ENCODE measurements at places on chromosomes 11 and 22.
A peak's percentile ranks its signal among the peaks of the same experiment; 100 is the strongest.

GRCh38 chr22:26718905-26719304 is 61.5 kb downstream of the MIAT start:
- DNase-seq: no peak

DNA sequence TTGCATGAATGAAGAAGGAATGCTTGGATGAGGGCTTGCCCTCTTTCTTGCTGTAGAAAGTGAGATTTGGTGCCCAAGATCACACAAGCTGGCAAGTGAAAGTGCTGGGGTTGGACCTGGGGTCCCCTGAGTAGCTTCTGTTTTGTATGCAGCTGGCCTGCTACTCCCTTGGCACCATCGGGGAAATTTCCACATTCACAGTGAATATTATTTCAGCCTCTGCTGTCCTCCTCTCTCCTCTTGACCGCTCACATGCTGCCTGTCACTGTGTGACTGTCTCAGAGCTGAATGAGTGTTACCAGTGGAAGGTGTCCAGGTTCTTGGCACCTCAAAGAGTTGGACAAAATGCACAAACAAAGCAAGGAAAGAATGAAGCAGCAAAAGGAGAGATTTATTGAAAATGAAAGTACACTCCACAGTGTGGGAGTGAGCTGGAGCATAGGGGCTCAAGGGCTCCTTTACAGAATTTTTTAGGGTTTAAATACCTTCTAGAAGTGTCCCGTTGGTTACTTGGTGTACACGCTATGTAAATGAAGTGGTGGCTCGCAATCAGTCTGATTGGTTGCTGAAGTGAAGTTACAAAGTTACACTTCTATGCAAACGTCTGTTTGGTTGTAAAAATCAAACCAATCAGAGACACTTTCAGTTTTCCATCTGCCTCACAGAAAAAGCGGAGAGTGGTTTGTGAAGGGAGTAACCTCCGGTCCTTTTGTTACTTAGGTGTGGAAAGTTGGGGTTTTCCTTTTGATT is 87.4 kb downstream of the DEPDC5 start:
- no peak for DNase-seq

GRCh38 chr11:115226556-115226955 is 277.7 kb downstream of the CADM1 start:
- no peak for DNase-seq

DNA sequence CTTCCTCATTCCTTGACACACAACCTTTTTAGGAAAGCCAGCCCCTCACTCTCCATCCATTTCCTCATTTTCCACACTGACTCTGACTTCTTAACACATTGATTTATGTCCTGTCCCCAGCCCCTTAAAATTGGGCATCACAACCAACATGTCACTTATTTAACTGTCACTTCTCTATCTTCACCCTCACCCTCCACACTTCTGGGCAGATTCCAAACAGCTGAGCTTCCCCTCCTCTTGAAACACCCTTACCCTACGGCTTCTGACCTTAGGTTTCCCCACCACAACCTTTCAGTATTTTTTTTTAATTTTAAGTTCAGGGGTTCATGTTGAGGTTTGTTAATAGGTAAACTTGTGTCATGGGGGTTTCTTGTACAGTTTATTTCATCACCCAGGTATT is 696.3 kb downstream of the DLG2 start:
- DNase-seq: no peak

DNA sequence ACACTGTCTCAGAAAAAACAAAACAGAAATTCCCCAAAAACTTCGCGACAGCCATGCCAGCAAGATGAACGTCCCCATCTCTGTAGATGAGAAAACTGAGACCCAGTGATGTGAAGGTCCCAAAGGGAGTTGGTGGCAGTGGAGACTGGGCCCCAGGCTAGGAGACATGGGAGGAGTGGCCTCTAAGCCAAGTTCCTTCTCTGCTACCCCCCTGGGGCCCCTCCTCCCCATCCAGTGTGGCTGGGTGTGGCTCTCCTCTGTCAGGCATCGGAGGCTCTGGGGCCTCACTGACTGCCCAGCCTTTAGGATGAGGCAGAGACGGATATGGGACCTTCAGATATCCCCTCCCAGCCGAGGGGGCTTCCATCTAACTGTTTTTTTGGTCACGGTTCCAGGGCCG is 9.8 kb downstream of the RELT start:
- no peak for DNase-seq

DNA sequence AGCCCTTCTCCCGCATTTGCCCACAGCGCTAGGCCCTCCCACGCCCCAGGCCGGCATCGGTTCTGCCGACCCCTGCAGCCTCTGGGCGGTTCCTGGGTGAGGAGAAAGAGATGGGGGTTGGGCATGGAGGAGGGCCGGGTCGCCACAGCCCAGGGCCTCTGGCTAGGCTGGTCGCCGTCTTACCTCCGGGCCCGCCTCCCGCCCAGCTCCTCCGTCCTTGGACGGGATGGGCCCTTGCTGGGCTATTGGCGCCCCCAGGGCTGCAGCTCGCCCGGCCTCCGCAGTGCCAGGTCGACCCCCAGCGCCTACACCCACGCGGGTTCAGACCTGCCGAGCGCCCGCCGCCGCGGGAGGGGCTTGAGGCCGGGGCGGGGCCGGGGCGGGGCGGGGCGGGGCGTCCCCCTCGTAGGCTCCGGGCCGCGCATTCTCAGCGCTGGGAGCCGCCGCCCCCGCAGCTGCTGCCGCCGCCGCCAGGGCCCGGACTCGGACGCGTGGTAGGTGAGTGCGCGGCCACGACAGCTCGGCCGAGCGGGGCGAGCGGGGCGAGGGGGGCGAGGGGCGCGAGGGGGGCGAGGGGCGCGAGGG is at the start of gene CD151:
TSS of gene CD151 (plus strand) at position 424 of the 585 bp plus-strand sequence. CDS start 3,118 bp downstream, outside the sequence.
- no peak for DNase-seq

DNA sequence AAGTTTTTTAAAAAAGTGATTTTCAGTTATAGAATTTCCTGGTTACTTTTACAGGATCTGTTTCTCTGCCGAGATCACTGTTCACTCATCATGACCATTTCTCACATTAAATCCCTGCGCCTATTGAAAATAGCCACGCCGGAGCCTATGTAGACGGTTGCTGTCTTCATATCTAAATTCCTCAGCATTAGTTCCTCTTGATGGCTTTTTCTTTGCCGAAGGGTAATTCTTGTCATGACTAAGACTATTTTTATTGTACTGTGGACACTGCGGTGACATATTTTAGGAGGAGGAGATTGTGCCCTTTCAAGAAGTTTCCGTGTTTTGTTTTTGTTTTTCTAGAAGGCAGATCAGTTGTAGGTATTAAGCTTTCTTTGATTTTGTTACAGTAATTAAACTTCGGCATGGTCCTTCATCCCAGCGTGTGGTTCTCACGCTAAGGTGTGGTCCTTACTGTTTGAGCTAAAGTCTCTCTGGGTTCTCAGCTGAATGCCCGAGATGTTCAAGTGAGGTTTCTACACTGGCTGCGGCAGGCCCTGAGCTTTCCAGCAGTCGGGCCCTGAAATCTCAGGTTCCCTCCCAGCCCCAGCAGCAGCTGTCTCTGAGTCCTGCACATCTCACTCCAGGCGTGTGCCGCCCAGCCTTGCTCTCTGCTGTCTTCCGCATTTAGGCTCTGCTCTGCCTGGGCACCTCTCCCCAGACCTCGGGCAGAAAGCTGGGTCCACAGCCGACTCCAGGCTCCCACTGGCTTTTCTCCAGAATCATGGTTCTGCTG is 1110.5 kb downstream of the TBC1D22A start:
- no peak for DNase-seq

DNA sequence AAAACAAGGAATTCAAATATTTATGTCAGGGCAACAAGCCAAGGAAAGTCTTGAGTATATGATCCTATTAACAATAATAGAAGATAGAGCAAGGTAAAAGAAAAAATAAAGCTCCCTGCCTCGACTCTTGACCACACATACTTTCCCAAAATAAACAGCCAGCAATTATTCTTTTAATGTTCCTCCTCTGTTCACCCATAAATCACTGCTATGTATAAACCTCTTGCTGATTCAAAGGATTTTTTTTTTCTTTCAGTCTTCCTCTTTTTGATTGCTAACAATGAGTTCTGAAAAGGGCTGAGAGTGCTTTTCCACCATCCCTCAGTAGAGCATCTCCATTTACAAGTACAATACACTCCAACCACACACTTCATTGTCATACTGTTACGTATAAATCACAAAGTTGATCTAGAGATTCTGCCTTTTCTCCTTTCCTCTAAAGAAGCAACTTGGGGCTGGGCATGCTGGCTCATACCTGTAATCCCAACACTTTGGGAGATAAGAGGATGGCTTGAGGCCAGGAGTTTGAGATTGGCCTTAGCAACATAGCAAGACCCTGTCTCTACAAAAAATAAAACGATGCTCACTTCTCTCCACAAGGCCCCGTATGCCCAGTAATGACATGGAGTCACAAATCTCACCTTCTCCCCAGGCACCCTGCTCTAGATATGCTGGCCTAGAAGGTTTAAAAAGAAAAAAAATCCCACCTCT is 24.0 kb downstream of the RAB30 start:
- DNase-seq: peak; percentile 73

DNA sequence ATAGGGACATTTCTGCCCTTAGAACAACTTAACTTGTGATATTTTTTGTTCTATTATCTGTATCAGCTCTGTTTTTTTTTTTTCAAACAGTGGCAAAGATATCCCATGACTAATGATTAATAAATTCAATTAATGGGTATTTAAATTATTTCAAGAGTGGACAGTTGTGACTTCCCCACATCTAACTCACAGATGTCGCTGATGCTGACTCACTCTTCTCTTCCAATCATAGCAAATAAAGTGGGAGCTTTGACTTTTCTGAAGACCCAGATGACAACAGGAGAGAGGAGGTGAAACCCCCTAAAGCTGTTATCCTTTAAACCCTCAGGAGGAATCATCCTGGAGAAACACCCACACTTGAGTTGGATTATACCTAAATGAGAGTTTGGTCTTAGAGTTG is 27.1 kb downstream of the GGTLC2 start:
- no peak for DNase-seq

GRCh38 chr22:30635273-30636225 is at the start of gene SLC35E4:
Gene SLC35E4, plus strand, starts transcription at chr22:30635781. Its CDS starts 670 bp downstream, at chr22:30636451.
- peak; percentile 17 for DNase-seq

- peak; percentile 24 for DNase-seq
Measured at GRCh38 chr11:78420796-78421209, 3.2 kb upstream of the GAB2 start.

GRCh38 chr11:71349627-71350026 is 97.2 kb upstream of the SHANK2 start:
- no peak for DNase-seq
